ENCODE measurements at places on chromosomes 7 and 10. TPM values are rescaled to one million over a fixed set of nuclear protein-coding genes. Genes with fewer than 3 reads are reported as not detected.

The CEP55 gene
- total RNA-seq, result 1.4 TPM

The HHEX gene
- 19.5 TPM for total RNA-seq

The AOC1 gene
- total RNA-seq, result 1.7 TPM

GRCh38 chr7:45216181-45216580 lies 58.6 kb downstream of the RAMP3 start:
- H3K36me3 ChIP-seq, result no peaks in the 10 kb centered on the region
- no peak for DNase-seq
- no peak overlapping the region for H3K27ac ChIP-seq
- no peaks in the 10 kb centered on the region for H3K4me1 ChIP-seq
- H3K4me3 ChIP-seq, result no peak overlapping the region

DNA sequence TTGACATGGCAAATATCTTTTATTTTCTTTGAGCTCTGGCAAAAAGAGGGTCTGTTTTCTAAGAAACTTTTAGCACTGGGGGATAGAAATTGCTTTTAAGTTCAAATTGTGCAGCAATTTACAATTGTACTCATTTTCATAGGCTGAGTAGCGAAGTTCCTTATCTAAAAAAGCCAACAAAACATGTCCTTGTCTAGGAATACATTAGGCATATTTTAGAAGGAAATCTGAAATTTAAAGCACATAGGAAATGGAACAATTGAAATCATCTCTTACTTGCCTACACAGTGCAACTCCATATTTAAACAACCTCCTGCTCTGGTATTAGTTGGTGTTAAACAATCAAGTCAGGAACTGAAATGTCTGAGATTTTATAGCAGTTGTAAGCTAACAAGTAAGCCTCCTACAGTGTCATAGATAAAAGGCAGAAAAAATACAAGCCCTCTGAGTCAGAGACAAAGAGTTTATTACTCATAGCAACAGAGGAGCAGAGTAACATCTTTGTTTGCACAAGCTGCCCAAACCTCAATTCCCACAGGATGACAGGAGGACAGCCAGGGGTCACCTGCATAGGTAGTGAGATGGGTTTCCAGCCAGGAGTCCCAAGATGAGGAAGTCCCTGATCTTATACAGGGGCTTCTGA lies 280.2 kb upstream of the HGF start:
- DNase-seq, result no peak
- H3K36me3 ChIP-seq, result no peaks in the 10 kb centered on the region
- no peak overlapping the region for H3K4me3 ChIP-seq
- H3K4me1 ChIP-seq, result no peaks in the 10 kb centered on the region
- H3K27ac ChIP-seq, result no peak overlapping the region
- no peaks in the 10 kb centered on the region for H3K27me3 ChIP-seq

The PSD gene
- total RNA-seq, result 5.3 TPM

GRCh38 chr7:47085491-47086275 lies 496.2 kb downstream of the TNS3 start:
- H3K36me3 ChIP-seq, result no peaks in the 10 kb centered on the region
- no peak overlapping the region for H3K4me3 ChIP-seq
